ENCODE measurements at places on chromosomes 4 and X.
A peak's percentile ranks its signal among the peaks of the same experiment; 100 is the strongest.

GRCh38 chrX:22389556-22390179, 117.0 kb downstream of the CBLL2 start:
- no peak for DNase-seq

- no peak for DNase-seq
Observed at GRCh38 chr4:25154594-25155265, 5.5 kb downstream of the SEPSECS start.

DNA sequence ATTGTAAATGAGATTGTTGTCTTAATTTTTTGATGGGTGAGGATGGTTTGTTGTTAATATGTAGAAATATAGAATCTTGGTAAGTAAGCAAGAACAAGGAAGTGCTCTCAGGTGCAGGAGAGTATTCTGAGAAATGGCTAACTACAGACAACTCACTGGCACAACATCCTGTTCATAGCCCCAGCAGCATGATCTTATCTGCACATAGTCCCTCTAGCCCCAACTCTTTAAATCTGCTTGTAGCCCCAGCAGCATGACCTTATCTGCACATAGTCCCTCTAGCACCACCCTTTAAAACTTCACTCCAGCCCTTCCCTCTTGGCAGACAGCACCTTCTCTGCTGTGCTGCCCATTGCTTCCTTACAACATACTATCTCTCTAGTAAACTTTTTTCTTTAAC, 1957.1 kb upstream of the ADGRL3 start:
- DNase-seq = no peak

- DNase-seq = no peak
Observed at GRCh38 chr4:29320947-29321620, 1399.1 kb upstream of the PCDH7 start.

DNA sequence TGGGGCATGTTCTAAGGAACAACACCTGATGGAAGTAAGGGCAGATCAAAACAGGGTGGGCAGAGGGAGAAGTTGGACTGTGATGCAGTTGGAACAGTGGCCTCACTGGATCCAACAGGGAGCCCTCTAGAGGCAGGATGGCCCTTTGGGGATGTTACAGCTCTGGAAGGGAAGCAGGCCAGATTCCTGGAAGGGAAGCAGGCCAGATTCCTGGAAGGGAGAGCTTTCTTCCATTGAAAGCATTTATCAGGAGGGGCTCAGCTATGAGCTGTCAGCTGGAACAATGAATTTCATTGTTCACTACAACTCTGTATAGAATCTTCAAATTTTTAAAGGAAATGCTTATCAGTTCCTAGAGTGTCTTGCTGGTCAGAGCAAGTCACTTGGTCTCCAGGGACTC, 17.7 kb downstream of the IL15 start:
- DNase-seq = no peak

GRCh38 chr4:164856396-164856795, 20.6 kb upstream of the APELA start:
- no peak for DNase-seq

DNA sequence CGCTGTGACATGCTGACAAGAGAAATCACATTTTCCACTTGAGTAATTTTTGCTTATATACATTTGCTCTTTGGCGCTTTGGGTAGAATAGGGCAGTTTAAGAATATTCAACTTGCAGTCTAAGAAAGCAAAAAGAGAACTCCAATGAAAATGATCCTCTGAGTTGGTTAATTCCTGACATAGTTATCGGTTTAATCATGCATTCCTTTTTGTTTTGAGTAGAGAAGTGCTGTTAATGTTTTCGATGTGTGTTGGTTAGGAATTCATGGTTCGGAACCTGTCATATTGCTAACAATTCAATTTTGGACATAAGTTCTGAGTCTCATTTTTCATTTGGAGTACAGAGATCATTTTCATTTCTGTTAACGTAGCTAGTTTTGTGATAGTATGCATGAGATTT, 700.6 kb upstream of the PITX2 start:
- no peak for DNase-seq

DNA sequence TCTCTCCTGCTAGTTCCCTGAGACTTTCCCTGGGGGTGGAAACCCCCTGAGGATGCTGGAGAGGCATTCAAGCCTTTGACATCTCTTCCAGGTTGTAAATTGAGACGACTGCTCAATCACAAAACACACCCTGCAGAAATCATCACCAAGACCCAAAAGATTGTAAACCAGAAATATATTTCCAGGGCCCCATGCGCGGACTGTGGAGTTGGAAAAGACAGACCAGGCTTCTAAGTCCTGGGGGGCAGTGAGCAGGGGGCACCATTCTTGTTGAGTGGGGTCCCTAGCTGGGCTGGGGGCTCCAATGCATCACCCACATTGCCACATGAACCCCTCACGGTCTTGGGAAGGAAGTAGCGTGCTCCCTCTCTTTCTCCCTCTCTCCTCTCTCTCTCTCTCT, 87.9 kb upstream of the C4orf50 start:
- no peak for DNase-seq

DNA sequence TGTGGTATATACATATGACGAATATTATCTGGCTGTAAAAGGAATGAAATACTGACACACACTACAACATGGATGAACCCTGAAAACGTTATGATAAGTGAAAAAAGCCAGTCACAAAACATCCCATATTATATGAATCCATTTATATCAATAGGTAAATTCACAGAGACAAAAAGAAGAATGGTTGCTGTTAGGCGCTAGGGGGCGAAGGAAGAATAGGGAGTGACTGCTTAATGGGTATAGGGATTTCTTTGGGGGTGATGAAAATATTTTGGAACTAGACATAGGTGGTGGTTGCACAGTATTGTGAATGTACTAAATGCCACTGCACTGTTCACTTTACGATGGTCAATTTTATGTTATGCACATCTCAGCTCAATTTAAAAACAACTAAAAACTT, 96.4 kb upstream of the EGFL6 start:
- no peak for DNase-seq

DNA sequence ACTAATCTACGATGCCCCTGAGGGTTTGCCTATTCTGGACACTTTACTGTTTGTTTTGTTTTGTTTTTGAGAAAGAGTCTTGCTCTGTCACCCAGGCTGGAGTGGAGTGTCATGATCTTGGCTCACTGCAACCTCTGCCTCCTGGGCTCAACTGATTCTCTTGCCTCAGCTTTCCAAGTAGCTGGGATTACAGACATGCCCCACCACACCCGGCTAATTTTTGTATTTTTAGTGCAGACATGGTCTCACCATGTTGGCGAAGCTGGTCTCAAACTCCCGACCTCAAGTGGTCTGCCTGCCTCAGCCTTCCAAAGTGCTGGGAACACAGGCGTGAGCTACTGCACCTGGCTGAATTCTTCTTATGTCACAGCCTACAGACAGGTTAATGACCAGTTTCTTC, 70.7 kb downstream of the MFAP3L start:
- no peak for DNase-seq

DNA sequence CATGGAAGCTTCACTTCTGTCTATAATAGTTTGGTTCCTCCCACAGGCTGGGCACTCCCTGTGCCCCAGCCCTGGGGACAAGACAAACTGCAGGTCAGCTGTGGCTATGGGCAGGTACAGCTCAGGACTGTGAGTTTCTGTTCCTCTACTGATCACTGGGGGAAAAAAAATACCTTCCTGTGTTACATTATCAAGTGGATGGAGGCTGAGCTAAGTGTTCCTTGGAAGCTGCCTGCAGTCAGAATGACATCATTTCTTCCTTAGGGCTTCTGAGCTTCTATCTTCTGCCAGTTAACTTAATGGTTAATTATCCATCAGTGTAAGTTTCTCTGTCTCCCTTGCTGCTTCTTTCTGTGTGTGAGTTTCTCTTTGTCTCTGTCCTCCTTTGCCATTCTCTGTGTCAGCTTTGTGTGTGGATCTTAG, 4.6 kb downstream of the RAB33A start:
- peak; percentile 19 for DNase-seq

DNA sequence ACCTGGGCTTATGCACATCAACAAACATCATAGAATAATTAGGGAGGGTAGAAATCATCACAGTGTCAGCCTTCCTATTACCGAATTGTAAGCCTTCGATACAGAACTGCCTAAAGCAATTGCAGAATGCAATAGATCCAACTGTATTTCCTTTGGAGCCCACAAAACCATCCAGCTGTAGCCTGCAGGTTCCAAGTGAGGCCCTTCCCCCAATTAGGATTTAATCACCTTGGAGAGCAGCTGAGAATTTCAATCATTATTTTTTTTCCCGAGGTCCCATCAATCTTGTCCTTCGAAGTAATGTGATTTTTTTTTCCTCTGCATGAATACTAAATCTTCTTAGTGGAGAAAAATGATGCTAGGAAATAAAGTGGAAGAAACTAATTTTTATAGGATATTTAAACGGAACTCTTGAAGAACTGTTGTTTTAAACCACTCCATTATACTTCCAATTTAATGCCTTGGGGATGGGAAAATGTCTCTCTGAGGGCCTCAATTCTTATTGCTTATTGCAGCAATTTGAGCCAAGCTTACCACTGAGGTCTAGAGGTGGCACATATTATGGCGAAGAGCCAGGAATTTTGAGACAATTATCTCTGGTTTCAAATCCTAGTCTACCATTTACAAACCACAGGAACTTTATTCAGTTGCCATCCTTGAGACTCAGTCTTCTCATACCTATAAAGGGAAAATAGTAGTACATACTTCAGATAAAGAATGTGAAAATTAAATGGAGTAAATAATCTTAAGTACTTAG, 953.4 kb upstream of the IGFBP7 start:
- DNase-seq = no peak

GRCh38 chrX:51955200-51955599, 61.8 kb downstream of the MAGED1 start:
- DNase-seq = no peak

- DNase-seq = no peak
Observed at GRCh38 chrX:134538316-134538715, 78.4 kb downstream of the HPRT1 start.

- DNase-seq = no peak
Observed at GRCh38 chrX:150623583-150623982, 55.2 kb downstream of the MTM1 start.

- no peak for DNase-seq
Observed at GRCh38 chrX:19839770-19840254, 47.6 kb downstream of the SH3KBP1 start.

DNA sequence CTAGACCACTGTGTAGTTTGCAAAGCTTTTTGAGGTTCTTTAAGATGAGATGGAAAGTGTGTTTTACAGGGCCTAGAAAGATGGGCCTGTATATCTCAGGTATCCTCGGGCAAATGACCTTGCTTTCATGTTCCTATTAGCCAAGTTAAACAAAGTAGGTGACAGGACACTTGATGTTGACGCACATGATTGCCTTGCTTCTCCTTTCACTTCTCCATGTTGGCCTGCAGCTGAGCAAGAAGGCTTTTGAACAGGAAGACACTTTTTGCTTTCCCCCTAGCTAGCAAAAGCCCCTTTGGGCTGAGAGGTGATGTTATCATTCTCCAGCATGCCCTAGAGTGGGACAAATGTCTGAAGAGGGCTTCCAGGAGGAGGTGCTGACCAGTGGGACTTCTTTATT, 202.1 kb downstream of the GPC3 start:
- no peak for DNase-seq

DNA sequence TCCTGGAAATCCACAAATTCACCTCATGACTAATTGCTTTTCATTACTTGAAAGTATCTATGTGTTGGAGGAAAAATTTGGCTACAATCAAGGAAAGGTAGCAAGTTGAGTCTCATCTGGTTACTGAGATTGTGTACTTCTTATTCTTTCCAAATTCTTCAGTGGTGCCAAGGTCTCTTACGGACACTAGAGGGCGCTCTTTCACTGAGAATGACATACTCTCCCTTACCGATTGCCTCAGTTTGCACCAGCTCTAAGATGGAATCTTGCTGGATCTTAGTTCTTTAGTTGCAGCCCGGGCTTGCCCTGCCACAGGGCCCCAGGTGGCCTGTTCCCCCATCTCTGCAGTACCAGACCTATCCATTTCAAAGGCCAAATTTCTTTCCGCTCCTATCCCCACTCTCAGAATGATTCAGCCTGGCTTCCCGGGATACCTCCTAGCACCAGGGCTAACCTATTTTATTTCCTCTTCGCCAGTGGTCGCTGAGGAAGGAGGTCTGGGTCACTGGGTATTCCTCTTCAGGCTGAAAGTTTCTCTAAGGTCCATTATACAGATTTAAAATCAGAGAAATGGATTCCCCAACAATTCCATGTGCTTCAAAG, 24.6 kb upstream of the GPR50 start:
- peak; percentile 79 for DNase-seq

DNA sequence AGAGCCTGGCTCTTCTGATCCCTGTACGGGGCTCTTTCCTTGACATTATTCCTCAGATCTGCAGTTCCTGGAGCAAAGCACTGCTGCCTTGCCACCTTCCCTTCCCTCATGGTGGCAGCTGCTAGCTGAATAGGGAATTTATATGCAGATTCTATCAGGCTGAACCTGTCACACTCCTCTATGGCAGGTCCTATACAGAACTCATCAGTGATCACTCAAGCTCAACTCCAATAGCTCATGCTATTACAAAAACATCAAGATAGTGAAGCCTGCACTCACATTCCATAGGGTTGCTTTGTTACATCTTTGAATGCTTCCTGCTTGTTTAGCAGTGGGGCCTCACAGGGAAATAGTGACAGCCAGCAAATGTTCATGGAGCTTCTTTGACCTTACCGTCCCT, 71.7 kb downstream of the SLC2A9 start:
- no peak for DNase-seq

- DNase-seq = no peak
Observed at GRCh38 chr4:184389978-184390900, 84.1 kb downstream of the IRF2 start.

DNA sequence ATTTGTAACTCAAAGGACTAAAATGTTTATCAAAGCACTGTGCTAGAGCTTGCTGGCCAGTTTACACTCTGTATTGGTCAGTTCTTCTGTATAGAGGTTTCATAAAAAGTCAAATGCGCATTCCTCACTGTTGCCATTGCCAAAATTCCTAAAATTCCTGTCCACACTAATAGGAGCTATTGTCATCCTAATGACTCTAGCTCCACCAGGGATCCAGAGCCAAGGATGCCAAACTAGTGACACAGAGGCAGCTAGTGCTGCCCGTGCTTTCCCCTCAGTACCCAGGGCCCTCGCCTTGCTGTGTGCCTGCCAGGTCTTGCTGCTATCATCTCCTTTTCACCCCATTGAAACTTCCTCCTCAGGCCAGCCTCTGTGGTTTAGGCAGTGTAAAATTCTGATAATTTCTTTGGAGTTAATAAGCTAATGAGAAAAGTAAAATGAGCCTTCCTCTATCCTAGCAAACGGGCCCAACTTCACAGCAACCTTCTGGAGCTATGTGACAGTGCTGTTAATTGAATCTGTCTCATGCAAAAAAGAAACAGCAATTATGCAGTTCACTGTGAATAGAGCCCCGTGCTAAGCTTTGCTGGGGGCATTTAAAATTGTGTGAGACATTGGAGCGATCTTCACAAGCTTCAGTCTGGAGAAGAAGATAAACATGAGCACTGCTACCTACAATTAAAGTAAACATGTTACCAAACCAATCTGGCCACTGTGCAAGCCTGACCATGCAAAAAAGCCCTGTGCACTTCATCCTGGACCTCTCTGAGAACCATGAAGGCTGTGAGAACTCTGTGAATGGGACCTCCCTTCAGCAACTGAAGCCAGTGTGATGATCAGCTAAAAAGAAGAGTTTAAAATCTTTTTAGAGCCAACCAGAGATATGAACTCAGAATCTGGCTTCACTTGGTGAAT, 43.1 kb upstream of the FGF2 start:
- DNase-seq = no peak
